Urinary bladder (tissue), 4 donors: ENCODE measurements at places on chromosomes 13 and 19.
A peak's percentile ranks its signal among the peaks of the same experiment; 100 is the strongest.

DNA sequence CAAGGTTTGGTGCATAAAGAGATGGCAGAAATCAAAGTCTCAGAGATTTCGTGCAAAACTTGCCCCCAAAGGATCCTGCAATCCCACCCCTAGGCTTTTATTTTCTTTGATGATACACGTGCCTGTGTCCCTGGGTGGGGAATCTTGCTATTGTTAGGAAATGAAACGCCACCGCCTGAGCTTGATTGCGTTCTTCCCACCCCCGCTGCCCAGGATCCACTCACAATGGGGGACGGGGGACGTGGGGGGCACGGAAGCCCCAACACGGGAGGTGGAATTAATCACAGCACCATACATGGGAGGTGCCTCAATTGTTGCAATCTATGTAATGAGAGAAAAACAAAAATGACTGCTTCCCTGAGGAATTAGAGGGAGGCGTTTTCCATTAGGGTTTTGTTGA is 39.6 kb downstream of the ZNRF4 start:
- no peak for DNase-seq

GRCh38 chr19:13060964-13061927 is 41.4 kb downstream of the LYL1 start:
- no peak for DNase-seq

DNA sequence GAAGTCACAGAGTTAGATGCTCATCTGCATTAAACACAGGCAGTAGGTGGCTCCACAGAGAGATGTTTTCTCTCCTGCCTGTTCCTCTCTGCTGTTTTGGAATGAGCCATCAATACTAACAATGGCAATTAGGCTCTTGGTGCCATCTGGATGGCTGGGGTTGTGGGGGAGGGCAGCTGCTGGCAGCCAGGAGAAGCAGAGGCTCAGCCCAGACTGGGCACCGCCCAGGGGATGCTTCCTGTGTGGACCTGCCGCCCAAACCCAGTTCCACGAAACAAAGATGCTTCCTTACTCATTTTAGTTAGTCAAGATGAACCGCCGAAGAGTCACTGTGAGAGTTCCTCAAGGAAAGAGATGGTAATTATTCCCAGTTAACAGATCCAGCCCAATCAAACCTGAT is 50.8 kb upstream of the PCDH8 start:
- DNase-seq: no peak

DNA sequence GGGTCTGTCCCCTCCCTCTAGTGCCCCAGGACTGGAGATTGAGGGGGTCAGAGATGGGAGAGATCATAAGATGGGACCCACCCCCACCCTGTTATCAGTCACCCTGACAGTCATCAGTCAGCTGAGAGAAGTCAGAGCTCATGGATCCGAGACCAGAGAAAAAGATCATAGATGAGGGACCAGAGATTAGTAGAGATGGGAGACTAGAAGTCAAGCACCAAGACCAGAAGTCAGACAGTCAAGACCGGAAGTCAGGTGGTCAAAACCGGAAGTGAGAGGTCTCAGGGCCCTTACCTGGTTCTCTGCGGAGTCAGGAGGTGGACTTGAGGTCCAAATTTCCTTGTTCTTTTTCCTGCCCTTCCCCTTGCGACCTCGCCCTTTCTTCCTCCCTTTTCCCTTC is 7.0 kb downstream of the COL5A3 start:
- no peak for DNase-seq

DNA sequence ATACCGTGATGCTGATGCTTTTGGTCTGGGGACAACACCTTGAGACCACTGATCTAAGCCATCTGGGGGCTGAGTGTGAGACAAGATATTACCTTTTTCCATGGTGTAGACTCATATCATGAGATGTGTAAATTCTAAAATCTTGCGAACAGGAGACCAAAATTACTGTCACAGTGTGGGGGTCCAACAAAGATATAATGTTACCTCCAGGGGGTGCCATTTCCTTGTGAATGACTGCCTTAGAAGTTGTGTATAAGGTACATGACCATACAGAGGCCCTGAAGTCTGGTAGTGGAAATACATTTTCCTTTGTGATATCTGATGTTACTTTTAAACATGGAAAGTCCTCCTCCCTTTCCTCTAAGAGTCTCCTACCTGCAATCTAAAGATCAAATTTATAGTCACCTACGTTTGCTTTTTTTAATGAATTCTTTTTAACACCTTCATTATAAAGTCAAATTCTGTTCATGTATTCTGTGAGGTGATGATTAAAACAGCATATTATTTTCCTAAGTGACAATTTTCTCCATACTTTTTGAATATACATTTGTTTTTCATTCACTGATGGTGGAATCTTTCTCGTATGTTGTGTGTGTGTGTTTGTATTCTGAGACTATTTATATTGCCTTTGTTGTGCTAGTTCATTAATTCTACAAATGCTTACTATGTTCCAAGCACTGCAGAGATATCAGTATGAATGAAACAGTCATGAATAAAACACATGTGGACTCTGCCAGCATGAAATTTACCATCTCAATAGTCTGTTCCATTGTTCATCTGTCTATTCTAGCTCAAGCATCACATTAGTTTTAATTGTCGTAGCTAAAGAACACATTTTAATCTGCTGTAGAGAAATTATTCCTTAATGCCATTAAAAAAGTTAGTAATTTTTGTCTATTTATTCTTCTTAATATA is 113.7 kb downstream of the RFC3 start:
- DNase-seq: no peak

DNA sequence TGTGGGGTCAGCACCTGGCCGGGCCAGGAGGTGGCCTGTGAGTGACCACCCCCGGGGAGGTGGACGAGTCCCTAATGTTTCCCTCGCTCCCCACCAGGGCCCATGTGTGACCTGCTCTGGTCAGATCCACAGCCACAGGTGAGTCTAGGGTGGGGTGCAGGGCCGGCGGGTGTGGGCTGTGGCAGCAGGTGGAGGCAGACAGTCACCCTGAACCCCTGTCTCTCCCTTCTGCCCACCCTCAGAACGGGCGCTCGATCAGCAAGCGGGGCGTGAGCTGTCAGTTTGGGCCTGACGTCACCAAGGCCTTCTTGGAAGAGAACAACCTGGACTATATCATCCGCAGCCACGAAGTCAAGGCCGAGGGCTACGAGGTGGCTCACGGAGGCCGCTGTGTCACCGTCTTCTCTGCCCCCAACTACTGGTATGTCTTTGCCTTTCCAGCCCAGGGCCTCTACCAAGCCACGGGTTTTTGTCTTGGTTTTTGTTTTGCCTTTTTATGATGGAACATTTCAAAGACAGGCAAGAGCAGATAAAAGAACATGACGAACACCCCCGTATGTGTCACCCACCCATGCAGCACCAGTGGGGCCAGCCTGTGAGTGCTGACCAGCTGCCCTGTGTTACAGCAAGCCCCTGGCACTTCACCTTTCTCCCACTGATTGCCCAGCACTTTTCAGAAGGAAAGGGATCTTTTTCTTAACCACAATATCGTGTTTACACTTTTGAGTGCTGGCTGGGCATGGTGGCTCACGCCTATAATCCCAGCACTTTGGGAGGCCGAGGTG is 24.9 kb downstream of the CCDC8 start:
- no peak for DNase-seq

GRCh38 chr19:5002143-5002542 is 33.2 kb downstream of the KDM4B start:
- no peak for DNase-seq

DNA sequence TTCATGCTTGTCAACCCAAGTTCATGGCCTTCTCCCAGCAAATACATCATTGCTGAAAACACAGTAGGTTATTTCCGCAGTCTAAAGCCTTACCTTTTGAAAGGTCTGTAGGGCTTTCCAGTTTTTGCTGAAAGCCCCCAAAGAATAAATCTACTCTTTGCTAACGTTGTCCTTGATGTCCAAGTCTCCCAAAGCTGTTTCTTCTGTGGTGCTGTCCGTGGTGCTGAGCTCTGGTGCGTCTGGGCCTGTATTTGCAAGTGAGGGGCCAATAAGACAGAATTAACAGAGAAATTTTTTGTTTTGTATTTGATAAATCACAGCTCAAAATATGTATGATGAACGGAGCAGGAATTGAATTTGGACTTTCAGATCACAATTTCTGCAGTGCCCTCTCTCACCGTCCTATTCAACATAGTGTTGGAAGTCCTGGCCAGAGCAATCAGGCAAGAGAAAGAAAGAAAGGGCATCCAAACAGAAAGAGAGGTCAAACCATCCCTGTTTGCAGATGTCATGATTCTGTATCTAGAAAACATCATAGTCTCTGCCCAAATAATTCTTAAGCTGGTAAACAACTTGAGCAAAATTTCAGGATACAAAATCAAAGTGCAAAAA is 9.8 kb upstream of the LGALS16 start:
- DNase-seq: no peak

DNA sequence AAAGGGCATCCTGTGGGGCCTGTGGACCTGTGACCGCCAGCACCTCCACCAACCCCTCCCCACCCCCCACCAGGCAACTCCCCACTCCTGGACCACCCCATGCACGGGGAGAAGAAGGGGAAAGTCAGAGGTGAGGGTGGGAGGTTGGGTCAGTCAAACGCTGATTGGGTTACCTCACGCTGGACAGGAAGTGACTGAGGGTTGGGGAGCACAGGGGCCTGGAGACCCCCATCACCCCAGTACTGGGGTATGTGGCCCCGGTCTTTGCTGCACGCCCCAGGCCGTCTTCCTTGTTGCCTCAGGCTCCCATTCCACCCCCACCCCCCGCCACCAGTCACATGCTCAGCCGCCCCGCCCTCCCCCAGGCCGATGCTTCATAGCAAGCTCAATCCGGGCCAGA is 59.0 kb downstream of the COLGALT1 start:
- no peak for DNase-seq

DNA sequence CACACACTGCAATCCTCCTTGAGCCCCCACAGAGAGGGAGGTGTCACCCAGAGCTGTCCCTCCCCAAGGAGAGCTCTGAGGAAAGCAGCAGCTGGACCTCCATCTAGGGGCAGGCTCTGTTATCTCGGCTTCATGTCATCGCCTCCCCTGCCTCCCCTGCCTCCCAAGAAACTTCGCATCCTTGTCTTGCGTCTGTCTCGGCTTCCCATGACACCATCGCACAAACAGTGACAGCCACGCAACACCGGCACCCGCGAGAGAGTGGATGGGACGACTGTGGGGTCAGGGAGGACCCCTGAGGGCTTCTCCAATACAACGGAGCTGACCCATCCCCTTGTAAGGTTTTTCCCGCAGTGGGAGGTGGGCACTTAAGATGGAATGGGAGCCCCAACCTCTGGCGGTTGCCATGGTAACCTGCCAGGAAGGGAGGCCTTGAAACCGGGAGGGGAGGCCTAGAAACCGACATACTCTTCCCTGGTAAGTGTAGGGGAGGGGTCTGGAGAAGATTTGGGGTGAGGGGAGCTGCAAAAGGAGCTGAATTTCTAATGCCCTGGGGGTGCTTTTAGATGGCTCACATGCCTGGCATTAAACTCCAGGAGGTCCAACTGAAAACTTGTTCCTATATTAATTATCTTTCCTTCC is 16.3 kb downstream of the TLE2 start:
- DNase-seq: no peak

DNA sequence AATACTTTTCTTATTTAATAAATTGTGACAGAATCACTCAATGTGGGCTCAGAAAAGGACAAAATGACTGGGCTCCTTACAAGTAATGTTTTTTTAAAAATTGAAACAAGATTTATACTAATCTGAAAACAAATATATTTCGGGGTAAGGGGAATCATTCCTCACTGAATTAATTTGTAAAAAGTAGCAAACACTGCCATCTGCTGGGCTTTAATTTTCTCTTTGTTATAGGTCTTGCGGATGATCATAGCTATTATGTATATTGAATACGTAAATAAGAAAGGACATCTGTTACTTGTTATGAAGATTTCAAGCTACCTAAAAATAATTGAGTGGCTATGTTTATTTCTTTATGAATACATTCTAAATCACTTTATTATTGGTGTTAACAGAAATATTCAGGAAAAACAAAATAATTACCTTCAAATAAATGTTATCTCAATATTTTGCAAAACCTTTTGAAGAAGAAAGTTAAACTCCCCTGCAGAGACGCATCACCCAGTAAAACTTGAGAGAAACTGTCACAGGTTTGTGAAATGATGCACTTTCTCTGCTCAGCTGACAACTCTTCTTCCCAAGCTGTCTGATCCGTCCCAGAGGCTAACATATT is 17.8 kb upstream of the ENOX1 start:
- peak; percentile 71 for DNase-seq

DNA sequence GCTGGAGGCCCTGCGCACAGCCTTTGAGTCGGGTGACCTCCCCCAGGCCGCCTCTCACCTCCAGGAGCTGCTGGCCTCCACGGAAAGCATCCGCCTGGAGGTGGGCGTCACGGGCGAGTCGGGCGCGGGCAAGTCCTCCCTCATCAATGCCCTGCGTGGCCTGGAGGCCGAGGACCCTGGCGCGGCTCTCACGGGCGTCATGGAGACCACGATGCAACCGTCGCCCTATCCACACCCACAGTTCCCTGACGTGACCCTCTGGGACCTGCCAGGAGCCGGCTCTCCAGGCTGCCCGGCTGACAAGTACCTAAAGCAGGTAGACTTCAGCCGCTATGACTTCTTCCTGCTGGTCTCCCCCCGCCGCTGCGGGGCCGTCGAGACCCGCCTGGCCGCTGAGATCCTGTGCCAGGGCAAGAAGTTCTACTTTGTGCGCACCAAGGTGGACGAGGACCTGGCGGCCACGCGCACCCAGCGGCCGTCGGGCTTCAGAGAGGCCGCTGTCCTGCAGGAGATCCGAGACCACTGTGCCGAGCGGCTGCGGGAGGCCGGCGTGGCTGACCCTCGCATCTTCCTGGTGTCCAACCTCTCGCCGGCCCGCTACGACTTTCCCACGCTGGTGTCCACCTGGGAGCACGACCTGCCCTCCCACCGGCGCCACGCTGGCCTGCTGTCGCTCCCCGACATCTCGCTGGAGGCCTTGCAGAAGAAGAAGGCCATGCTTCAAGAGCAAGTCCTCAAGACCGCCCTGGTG is 2.9 kb downstream of the IRGC start:
- DNase-seq: no peak

DNA sequence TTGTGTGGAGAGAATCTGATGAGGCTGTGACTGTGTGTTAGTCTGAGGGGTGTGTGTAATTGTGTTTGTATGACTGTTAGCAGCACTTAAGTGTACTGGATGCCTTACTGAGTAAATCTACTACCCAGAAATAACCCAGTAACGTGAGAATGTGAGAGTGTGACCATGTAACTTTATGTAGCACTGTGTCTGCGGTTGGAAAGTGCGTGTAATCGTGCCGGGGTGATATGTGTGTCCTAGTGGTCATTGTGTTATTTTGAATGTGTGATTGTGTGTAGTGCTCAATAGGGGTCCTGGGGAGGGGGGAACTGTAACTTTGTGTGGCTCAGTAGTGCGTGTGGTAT is 550 bp downstream of the ZNF383 start:
- no peak for DNase-seq
